ENCODE measurements at places on chromosomes 5 and 9.

DNA sequence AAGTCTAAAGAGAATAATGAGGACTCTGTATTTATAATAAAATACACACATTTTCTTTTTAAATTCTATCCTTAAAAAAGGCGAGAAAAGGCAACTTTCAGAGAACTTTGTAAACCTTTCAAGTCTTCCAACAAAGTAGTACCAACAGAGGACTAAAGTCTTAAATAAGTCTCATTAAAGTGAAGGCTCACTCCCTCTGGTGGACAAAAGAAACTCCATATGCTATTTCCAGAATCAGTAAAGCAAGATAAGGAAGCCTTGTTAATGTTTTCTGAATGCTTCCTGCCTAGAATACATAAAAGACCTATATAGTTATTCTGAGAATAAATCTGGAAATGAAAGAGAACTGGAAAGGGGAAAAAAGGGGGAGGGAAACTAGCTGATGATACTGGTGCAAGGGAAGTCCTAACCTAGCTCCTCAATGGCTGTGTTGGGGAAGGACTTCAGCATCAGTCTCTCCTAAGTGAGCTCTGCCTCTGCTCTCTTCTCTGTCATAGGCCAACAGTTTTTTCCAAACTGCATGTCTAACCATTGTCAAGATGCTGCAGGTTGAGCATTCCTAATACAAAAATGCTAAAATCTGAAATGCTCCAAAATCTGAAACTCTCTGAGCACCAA, 7.2 kb downstream of the HMGCS1 start:
- DNase-seq = peak; percentile 58

GRCh38 chr5:169521366-169521983, 62.1 kb upstream of the SPDL1 start:
- DNase-seq = no peak

DNA sequence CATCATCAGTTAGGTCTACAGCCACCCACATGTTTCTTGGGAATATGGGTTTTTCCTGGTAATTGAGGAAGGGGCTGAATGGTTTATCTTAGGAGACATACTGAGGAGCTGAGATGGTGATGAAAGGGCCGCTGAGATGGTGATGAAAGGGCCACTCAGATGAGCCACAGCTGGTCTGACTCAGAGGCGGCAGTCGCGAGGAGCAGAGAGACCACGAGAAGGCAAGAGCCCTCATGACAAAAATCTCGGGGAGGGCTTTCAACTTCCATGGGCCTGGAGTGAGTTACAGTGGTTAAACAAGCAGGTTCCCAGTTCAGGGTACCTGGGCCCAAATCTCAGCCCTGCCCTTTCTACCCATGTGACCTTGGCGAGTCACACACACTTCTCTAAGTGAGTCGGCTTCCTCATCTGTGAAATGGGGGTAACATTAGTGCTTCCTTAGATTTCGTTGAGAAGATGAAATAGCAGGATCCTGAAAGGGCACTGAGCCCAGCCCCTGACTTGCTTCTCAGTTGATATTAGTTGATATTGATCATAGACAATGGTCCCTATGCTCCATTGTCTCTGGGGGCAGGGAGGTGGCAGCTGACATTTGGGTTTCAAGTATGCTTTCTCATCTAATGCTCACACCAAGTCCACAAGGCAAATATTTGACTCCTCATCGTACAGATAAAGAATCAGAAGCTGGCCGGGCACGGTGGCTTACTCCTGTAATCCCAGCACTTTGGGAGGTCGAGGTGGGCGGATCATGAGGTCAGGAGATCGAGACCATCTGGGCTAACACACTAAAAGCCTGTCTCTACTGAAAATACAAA, 169.5 kb downstream of the RGS3 start:
- no peak for DNase-seq

GRCh38 chr9:123998970-123999621, 12.5 kb upstream of the LHX2 start:
- DNase-seq = no peak

DNA sequence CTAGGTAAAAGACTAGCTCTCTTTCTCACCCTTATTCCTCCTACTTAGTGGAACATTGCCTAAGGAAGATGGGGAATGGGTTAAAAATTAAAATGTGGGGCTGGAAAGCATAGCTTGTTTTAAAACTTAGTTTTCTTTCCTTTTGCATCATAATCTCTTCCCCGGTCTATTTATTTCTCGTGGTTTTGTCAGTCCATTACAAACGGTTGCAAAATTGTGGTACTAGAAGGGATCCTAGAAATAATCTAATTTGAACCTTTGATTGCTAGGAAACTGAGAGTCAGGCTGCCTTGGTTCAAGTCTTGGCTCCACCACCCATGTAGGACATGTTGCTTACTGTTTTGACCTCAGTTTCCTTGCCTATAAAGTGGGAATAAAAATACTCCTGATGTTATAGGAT, 1.3 kb downstream of the IL31RA start:
- DNase-seq = no peak

DNA sequence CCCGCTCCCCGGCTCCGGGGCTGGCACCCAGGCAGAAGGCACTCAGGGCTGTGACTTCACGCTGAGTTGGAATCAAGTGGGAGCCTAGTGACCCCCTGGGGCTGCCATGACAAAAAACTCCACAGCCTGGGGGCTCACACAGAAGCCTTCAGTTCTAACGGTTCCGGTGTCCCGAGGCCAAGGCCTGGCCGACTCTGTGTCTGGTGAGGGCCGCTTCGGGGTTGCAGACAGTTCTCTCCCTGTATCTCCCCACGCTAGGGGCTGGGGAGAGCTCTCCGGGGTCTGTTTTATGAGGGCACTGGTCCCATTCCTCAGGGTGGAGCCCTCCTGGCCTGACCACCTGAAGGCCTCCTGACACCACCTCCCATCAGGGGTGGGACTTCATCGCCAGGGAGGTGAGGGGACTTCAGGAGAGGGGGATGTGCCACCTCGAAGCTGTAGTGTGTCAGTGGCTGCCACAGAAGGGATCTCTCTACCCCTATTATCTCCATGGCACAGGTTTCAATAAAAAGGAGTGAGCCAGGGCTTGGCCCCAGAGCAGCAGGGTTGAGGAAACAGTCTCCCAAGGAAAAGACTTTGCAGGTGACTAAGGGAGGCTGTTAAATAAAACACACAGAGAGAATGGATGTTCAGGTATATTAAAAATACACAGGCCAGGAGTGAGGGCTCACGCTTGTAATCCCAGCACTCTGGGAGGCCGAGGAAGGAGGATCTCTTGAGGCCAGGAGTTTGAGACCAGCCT, 1.5 kb upstream of the SLC6A3 start:
- DNase-seq = no peak

- DNase-seq = no peak
Measured at GRCh38 chr9:106296426-106296825, 566.5 kb upstream of the ZNF462 start.

GRCh38 chr5:2295476-2295875, 412.8 kb upstream of the IRX4 start:
- no peak for DNase-seq

DNA sequence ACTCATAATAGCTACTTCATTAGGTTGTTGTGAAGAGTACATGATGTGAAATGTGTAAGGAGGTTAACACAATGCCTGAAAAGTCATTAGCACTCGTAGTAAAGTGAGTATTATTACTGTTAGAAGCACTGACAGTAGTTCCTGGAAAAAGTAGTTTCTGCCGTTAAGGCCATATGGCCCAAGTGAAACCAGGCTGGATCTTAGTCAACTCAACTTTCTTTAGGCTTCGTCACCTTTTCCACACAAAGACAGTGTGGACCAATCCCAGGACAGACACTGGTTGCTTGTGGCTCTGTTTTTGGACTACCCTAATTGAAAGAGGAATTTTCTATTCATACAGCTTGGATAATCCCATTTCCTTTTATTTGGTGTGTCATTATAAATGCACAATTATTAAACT, 29.4 kb upstream of the CKMT2 start:
- DNase-seq = no peak

DNA sequence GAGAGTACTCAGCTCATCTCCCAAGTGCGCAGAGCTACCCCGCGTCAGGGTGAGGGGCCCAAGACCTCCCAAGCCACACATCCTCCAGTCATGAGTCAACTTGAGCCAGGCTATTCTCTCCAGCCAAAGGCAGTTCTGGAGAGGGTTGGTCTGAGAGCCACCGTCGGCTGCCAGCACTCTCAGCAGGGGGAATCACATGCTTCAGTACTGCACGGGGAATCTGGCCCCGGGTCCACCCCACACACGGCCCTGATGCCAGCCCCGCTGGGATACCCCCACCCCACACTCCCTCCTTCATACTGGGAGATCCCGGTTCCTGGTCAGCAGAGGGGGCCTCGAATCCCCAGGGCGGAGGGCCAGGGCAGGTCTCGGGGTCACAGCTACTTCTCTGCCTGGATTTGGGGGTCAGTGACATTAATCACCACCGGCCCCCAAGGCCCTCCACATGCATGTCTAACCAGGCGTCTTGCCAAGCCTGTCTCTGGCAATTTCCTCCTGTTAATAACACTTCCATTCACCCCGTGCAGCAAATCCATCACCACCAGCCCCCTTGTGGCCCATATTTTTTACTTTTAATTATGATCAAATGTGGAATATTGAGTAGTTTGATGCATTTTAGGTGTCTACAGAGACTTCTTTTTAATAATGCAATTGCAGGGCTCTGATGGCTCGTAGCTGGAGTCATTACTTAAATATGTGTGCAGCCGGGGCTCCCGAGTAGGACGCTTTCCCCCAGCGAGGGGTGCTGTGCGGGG, 102.9 kb upstream of the PPP1R26 start:
- DNase-seq = no peak

GRCh38 chr5:83492331-83492730, 20.8 kb downstream of the VCAN start:
- no peak for DNase-seq

DNA sequence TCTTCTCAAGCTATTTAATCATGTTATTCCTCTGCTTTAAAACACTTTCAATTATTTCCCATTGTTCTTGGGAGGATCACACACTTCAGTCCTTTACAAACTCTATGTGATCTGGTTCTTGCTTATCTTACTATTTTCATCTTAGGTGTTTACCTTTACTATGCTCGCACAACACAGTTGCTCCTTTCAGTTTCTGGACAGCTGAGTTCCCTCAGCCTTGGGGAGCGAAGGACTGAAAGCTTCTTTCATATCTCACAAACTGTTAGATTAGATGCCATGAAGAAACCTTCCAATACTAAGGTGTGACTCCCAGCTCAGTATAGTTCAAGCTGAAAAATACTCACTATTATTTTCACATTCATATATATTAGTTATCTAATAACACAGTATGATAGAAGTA, 117.9 kb downstream of the CDC42SE2 start:
- DNase-seq = no peak

DNA sequence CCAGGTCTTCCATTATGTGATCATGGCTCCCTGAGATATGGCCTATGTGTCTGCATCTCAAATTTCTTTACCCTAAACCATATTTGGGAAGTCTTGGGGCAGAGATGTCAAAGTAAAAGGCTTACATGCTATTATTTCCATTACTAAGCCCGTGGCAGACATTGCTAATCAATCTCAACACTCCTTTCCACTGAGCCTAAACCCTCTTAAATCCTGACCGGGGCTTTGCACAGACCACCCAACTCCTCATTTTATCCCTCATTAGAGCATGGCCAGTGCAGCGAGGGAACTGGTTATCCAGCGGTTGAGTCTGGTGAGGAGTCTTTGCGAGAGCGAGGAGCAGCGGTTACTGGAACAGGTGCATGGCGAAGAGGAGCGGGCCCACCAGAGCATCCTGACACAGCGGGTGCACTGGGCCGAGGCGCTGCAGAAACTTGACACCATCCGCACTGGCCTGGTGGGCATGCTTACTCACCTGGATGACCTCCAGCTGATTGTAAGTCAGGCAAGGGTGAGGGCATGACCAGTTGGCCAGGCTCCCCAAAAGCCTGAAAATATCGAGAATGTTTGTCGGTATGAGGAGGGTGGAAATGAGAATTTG, 11.0 kb downstream of the BSPRY start:
- no peak for DNase-seq

DNA sequence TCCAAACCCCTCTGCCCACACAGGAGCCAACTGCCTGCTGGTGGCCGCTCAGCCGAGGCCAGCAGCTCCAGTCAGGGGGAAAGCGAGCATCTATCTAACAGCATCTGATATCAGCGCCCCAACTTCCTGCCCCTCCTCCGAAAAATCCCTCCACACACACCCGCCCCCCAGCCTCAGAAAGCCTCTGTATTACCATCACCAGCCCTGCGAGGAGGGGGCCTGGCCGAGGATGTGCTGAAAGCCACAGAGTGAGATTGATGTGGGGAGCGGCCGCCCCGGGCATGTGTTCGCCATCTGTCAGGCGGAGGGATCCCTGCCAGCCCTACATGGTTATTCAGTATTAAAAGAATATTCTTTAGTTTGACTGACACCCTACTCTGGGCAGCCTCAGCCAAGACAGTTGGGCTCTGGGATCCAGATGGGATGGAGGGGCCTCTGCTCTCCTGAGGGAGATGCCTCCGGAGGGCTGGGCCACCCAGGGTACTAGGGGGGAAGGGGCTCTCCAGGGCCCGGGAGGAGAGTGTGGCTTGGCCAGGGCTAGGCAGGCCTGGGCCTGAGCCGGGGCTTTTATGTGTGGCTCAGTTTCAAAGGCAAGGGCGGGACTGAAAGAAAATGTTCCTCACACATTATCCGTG, 98.0 kb downstream of the HSD17B3 start:
- no peak for DNase-seq

DNA sequence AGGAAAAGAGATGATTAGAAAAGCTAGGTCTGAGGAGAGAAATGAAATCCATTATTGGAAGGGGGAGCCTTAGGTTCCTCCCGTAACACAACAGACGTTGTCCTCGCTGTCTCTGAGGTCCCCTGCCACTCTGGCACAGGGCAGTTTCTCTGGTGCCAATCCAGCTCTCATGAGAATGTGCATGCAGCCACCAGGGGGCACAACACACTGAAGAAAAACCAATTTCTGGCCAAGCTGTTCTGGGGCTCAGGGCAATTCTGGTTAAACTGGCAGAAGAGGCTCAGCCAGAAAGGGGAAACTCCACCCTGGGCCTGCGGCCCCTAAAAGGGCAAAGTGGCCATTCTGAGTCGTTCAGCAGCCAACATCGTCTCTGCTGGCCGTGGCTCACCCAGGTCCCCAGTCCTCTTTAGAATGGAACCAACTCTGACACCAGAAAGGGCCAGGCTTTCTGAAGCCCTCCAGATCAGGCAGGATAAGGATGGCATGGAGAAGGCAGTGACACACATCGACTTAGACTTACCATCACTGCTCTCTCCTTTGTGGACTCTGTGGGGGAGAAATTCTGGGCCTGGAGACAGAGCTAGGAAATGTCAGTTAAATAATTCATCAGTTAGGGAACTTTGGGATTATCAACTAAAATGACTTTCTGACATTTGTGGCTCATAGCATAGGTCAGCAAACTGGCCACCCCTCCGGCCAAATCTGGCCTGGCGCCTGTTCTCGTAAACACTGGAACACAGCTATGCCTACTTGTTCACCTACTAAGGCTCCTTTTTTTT, 58.5 kb upstream of the GOLPH3 start:
- no peak for DNase-seq

Data from HS-5 (cell line).